Activated T-helper 1 cell treated with anti-CD3 and anti-CD28 coated beads, Interleukin-12 subunit alpha, Interleukin-12 subunit beta, Interleukin-2, Interleukin-4 antibody, amounts not matched to agents 30 ng/mL and 10 ng/mL and 1 ng/mL, durations not matched to agents 14 hours and 24 hours and 36 hours (primary cell): ENCODE measurements at places on chromosomes 7 and 10. TPM values are rescaled to one million over a fixed set of nuclear protein-coding genes. Genes with fewer than 3 reads are reported as not detected.

DNA sequence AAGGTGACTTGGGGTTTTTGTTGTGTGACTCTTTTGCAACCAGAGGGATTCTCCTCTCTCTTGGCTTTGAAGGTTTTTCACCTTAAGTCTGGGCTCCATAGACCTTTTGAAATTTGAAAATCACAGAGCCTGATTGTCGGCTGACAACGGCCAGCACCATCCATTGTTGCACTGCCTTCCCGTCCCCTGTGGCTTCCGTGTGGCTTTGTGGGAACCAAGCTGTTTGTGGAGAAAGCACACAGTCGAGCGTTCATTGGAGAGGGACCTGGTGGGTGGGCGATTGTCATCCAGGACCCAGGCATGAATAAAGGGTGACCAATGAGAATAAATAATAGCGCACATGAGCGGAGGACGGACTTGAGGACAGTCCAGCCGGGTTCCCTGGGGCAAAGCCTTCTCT lies 7.4 kb upstream of the RAMP3 start:
- DNase-seq = no peak
- H3K36me3 ChIP-seq = no peaks in the 10 kb centered on the region
- H3K4me1 ChIP-seq = no peaks in the 10 kb centered on the region
- H3K27ac ChIP-seq = no peak overlapping the region
- H3K4me3 ChIP-seq = no peak overlapping the region

- no peak overlapping the region for H3K27ac ChIP-seq
- H3K4me1 ChIP-seq = no peaks in the 10 kb centered on the region
- H3K36me3 ChIP-seq = no peaks in the 10 kb centered on the region
- no peak for DNase-seq
Measured at GRCh38 chr10:32687116-32687515, 241.2 kb downstream of the CCDC7 start.

- no peak for DNase-seq
- H3K27ac ChIP-seq = no peak overlapping the region
- no peaks in the 10 kb centered on the region for H3K36me3 ChIP-seq
Measured at GRCh38 chr7:54112567-54112966, 429.6 kb upstream of the VSTM2A start.

- H3K27ac ChIP-seq = no peak overlapping the region
- DNase-seq = no peak
- H3K36me3 ChIP-seq = no peaks in the 10 kb centered on the region
- H3K27me3 ChIP-seq = peaks cover 2% of the 10 kb centered on the region
Measured at GRCh38 chr7:151792636-151793035, 84.3 kb downstream of the PRKAG2 start.

GRCh38 chr10:22723343-22723779 lies 9.0 kb upstream of the PIP4K2A start:
- H3K27me3 ChIP-seq = peaks cover 6% of the 10 kb centered on the region
- DNase-seq = no peak
- H3K27ac ChIP-seq = no peak overlapping the region
- H3K4me3 ChIP-seq = no peak overlapping the region
- H3K4me1 ChIP-seq = peaks cover 13% of the 10 kb centered on the region

GRCh38 chr7:123538897-123539296 lies 4.5 kb upstream of the IQUB start:
- H3K27ac ChIP-seq = no peak overlapping the region
- peaks cover 2% of the 10 kb centered on the region for H3K36me3 ChIP-seq
- peaks cover 11% of the 10 kb centered on the region for H3K4me1 ChIP-seq
- H3K27me3 ChIP-seq = peaks cover 9% of the 10 kb centered on the region
- no peak for DNase-seq

GRCh38 chr7:114102996-114103395 lies 184.2 kb upstream of the PPP1R3A start:
- no peaks in the 10 kb centered on the region for H3K4me1 ChIP-seq
- H3K27me3 ChIP-seq = peaks cover 4% of the 10 kb centered on the region
- H3K27ac ChIP-seq = no peak overlapping the region
- no peak overlapping the region for H3K4me3 ChIP-seq

- H3K36me3 ChIP-seq = no peaks in the 10 kb centered on the region
- H3K27me3 ChIP-seq = peaks cover 12% of the 10 kb centered on the region
- no peak overlapping the region for H3K27ac ChIP-seq
- H3K4me3 ChIP-seq = no peak overlapping the region
- no peak for DNase-seq
Measured at GRCh38 chr7:142954680-142955268, 7.4 kb downstream of the KEL start.

- no peak for DNase-seq
- no peaks in the 10 kb centered on the region for H3K36me3 ChIP-seq
Measured at GRCh38 chr7:29548823-29549222, 14.8 kb upstream of the PRR15 start.

DNA sequence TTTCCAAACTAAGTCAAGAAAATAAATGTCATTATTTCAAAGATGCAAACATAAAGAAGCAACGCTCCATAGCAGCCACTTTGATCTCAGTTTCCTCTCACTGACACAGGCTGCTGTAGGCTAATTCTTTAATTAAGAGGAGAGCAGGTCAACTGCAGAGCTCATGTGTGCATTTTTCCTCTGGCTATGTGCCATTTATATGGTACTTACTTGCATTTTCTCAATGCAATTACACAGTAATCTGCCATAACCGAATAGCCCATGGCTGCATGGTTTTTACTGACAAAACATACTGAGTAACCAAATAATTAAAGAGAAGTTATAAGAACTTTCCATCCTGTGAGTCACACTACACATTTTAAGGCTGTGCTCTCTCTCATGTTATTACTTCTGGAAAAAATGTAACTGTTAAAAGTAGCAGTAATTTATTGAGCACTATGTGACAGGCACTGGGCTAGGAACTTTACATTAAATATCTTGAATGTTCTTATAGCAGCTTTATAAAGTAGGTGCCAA lies 122.0 kb downstream of the ELAPOR2 start:
- H3K4me3 ChIP-seq = no peak overlapping the region
- peaks cover 8% of the 10 kb centered on the region for H3K27me3 ChIP-seq
- no peaks in the 10 kb centered on the region for H3K4me1 ChIP-seq
- H3K36me3 ChIP-seq = no peaks in the 10 kb centered on the region
- H3K27ac ChIP-seq = no peak overlapping the region
- DNase-seq = no peak

GRCh38 chr10:30056767-30057355 lies 2.5 kb downstream of the JCAD start:
- no peaks in the 10 kb centered on the region for H3K36me3 ChIP-seq
- no peak overlapping the region for H3K4me3 ChIP-seq
- no peak for DNase-seq

GRCh38 chr10:109166935-109167334 lies 756.4 kb downstream of the XPNPEP1 start:
- H3K36me3 ChIP-seq = no peaks in the 10 kb centered on the region
- no peak for DNase-seq
- no peak overlapping the region for H3K27ac ChIP-seq

Gene IFIT1
- total RNA-seq = 0.39 and 0.59 TPM in 2 replicates

Gene DTX2
- total RNA-seq = 26.4 and 28.0 TPM in 2 replicates

Gene MSS51
- total RNA-seq = 3.1 and 3.7 TPM in 2 replicates

Gene CLCN1
- total RNA-seq = not detected in 2 replicates
